Renal cortical epithelial cell (primary cell): ENCODE measurements at places on chromosomes 16 and 17. TPM values are rescaled to one million over a fixed set of nuclear protein-coding genes. Genes with fewer than 3 reads are reported as not detected.

The TNFRSF17 gene
- not detected in 2 replicates for total RNA-seq

The ADGRG3 gene
- not detected in 2 replicates for total RNA-seq

The HSF4 gene
- 5.7 and 12.5 TPM in 2 replicates for total RNA-seq

The RAB11FIP4 gene
- total RNA-seq: 16.5 and 18.9 TPM in 2 replicates

The HOXB6 gene
- 16.3 and 56.2 TPM in 2 replicates for total RNA-seq

The TP53TG3C gene
- not detected in 2 replicates for total RNA-seq

The PRAC1 gene
- total RNA-seq: not detected in 2 replicates

The TBX2 gene
- 2.1 and 4.8 TPM in 2 replicates for total RNA-seq

The TPSD1 gene
- not detected in 2 replicates for total RNA-seq

The SEC14L1 gene
- 49.1 and 112 TPM in 2 replicates for total RNA-seq

The RPH3AL gene
- total RNA-seq: 12.9 and 40.5 TPM in 2 replicates
